NCI-H2029 (cell line): ENCODE measurements at places on chromosomes 12 and 14.

DNA sequence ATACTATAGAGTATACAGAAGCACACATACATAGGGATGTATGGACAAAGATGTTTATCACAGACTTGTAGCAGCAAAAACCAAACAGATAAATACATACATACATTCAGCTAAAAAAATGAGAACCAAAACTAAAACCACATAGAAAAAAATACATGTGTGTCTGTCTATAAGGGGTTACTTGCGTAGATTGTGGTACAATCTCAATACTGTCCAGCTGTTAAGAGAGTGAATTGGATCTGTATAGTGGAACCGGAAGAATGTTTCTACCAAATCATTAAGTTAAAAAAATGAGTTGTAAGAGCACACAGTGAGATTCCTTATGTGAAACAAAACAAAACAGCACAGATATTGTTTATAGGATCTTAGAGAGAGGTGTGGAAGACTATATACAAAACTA lies 44.2 kb upstream of the DCD start:
- DNase-seq = no peak

GRCh38 chr14:63508033-63508432 lies 35.1 kb downstream of the PPP2R5E start:
- peak; percentile 66 for DNase-seq

- no peak for DNase-seq
Observed at GRCh38 chr14:39050389-39050788, 52.6 kb downstream of the SEC23A start.

DNA sequence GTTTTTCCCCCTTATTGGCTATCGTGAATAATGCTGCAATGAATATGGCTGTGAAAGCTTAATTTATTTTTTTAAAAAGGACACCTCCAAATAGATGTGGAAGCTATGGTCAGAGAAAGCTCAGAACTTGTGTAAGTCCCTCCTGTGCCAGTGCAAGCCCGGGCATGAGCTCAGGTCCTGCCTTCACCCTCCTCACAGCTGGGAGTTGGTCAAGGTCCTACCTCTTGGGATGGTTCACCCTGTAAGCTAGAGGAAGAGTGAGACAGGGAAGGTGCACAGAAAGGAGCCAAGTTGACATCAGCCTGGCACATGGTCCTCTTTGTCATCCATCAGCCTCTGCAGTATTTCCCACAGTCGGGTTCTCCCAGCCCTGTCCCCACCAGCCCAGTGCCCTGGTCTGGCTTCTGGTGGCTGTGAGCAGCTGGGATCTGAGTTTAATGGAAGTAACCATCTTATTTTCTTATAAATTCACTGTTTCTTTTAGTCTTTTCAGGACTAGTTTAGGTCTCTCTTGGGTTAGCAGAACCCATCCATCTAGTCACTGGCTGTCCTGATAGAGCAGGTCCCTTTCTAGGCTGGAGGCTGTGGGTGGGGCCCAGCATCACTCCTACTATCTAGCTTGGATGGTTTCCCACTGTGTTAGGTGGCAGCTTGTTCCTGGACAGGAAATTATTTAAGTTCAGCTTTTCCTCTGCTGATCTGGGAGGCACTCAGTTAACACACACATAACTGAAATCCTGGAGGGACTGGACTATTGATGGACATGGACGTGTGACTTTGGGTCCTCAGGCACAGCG lies 11.8 kb upstream of the PLEKHG3 start:
- DNase-seq = no peak

DNA sequence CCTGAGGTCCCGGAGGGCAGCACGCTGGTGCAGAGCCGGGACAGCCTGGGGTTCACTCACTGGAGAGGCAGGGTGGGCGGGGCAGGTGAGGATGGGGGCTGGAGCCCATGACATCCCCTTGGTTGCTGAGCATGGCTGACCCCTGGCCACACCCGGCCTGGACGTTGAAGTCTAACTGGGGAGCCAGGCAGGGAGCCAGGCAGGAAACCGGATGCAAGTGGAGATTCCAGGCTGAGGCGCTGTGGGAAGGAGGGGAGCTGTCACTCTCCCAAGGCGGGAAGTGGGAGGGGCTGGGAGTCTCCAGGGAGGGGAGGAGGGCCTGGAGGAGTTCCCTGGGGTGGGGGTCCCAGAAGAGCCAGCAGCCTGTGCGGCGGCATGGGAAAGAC lies 7.7 kb upstream of the INF2 start:
- peak; percentile 9 for DNase-seq

DNA sequence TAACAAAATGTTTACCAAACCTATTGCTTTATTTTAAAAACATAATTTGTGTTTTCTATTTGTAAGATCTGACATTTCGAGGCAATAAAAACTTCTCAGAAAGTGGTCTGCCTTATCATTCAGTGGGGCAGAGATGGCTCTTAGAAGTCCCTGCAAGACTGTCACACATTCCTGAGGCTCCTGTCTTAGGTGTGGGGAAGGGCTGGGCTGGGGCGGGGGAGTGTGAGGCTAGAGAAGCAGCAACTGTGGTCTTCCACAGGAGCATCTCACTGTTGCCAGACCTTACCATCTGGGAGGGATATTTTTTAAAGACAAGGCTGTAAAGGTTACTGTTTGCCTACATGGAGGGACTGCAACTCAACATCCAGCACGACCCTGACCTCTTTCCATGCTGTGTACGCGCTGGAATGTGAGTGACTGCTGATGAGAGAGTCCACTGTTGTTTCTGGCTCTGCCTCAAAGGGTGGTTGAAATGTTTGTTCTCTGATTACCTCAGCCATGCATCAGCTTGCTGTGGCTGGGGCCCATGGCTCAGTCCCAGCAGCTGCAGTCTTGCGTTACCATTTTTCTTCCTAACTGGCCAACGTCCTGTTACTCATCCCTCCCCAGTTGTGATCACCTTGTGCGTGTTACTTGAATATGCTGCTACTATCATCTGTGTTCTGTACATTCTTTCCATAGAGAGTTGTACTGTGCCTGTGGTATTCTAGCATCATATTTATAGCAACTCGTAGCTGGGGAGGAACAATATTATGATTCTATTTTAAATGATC lies 12.4 kb downstream of the ERG28 start:
- peak; percentile 54 for DNase-seq

DNA sequence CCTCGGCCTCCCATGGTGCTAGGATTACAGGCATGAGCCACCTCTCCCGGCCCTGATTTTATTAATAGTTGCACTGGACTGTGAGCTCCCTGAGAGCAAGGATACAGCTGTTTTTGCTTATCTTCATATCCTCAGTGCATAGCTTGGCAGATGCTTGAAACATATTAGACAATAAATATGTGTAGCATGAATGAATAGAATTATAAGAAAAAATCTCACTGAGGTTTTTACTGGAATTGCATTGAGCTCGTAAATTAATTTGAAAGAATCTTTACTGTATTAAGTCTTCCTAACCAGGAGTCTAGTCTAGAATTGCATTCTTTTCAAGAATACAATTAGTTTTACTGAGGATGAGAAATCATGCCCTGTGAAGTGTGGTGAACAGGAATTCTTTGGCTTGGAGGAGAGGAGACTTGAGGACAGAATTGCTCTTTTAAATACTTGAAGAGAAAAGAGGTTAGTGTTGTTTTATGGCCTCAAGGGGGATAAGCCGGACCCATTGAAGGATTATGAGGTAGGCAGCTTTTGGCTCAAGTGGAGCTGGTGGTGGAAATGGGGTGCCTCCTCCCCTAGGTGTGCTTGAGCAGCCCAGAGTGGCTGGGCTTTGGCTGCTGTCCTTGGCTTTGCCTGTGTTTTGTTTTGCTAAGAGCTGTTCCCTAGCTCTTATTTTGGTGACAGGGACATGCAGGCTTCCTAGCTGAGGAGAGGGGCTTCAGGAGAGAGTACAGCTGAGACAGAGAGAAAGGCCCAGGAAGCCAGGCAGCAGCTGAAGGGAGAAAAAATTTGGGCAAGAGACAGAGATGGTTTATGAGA lies 34.0 kb downstream of the PLEKHD1 start:
- DNase-seq = no peak

DNA sequence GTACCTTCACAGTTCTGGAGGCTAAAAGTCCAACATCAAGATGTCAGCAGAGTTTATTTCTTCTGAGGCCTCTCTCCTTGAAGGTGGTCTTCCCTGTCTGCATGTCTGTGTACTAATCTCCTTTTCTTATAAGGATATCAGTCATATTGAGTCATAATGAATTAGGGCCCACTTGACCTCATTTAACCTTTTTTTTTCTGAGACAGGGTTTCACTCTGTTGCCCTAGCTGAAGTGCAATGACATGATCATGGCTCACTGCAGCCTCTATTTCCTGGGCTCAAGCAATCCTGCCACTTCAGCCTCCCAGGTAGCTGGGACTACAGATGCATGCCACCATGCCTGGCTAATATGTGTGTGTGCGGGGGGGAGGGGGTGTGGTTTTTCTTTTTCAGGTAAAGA lies 41.7 kb downstream of the PPM1H start:
- DNase-seq = no peak

GRCh38 chr14:98082833-98083232 lies 1189.2 kb downstream of the BCL11B start:
- no peak for DNase-seq

DNA sequence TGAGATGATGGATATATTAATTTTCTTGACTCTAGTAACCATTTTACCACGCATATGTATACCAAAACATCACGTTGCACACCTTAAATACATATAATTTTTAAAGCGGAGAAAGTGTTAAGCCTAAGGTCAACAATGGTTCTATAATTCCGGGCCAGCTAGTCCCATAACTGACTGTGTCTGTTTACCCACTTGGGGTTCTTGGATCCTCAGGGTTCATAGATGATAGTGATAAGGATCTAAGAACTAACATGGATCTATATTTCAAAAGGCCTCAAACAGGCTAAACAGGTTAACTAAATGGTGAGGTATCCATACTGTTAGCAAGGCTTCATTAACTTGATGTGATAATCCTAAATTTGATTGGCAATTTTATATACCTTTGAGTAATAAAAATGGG lies 9.8 kb downstream of the SLC38A1 start:
- DNase-seq = no peak

GRCh38 chr12:64452559-64453329 lies 824 bp downstream of the TBK1 start:
- peak; percentile 23 for DNase-seq
